ENCODE measurements at places on chromosomes 1 and 21. TPM values are rescaled to one million over a fixed set of nuclear protein-coding genes. Genes with fewer than 3 reads are reported as not detected.

Gene DAB1
- total RNA-seq = 113 TPM

Gene TRABD2B
- not detected for total RNA-seq

Gene RGS1
- not detected for total RNA-seq

Gene HJV
- 0.31 TPM for total RNA-seq

DNA sequence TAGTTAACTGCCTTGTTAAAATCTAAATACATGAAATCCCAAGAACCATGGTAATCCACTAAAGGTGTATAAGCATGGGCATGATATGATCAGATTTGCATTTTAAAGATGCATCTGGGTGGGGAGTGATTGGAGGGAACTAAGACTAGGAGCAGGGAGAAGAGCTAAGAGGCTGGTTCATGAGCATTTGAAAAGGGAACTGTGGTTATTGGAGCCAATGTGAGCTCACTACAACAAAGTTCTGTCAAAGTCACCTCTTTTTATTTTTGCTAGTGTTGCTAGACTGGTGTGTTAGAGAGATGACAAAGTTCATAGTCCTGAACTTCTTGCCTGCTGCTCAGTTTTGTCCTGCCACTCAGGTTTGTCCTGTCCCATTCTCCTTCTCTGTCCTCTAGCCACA lies 67.1 kb upstream of the LRRC8D start:
- no peaks in the 10 kb centered on the region for H3K27me3 ChIP-seq
- no peak overlapping the region for H3K27ac ChIP-seq
- no peak for DNase-seq
- no peak overlapping the region for H3K4me3 ChIP-seq

GRCh38 chr1:186231861-186232436 lies 143.1 kb downstream of the TPR start:
- DNase-seq = no peak
- no peaks in the 10 kb centered on the region for H3K36me3 ChIP-seq
- no peak overlapping the region for H3K4me3 ChIP-seq
- no peak overlapping the region for H3K27ac ChIP-seq
- H3K27me3 ChIP-seq = no peaks in the 10 kb centered on the region
- H3K4me1 ChIP-seq = no peaks in the 10 kb centered on the region

GRCh38 chr1:237838904-237839534 lies 51.7 kb downstream of the ZP4 start:
- H3K27ac ChIP-seq = no peak overlapping the region
- H3K4me3 ChIP-seq = no peak overlapping the region
- no peaks in the 10 kb centered on the region for H3K4me1 ChIP-seq
- H3K36me3 ChIP-seq = no peaks in the 10 kb centered on the region
- no peaks in the 10 kb centered on the region for H3K27me3 ChIP-seq

GRCh38 chr21:45644041-45644906 lies 749 bp downstream of the PCBP3 start:
- peaks cover 28% of the 10 kb centered on the region for H3K4me1 ChIP-seq
- no peak for DNase-seq
- H3K27ac ChIP-seq = no peak overlapping the region

DNA sequence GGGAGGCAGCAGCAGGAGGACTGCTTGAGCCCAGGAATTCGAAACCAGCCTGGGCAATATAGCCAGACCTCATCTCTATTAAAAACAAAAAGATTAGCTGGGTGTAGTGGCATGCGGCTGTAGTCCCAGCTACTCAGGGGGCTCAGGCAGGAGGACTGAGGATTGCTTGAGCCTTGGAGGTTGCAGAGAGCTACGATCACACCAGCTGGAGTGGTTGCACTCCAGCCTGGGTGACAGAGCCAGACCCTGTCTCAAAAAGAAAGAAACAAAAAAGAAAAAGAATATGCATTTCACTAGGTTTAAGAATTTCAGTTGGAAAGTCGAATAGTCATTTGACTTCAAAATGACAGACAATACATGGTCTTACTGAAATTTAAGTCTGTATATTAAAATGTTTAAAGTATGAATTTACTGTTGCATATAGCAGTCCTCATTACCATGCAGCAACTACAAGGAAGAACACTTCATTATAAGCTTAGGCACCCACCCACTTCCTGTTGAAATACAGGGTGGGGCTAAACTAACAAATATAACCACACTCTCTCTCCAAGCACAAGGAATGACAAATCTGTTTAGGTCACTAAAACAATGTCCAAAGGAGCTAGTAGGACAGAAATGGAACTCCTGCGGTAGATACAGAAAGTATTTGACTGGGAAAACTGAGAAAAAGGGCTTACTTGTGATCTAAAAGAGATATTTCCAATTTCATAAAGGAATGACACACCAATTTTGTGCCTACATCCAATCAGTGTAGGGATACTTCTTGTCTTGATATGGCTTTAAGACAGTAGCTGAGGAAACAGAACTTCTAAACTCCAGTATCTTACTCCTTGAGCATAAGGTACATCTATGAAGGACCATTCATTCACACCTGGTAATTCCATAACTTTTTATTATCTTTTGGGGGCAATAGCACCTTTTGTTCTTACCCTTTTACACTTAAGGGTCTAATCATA lies 44.1 kb downstream of the GPR3 start:
- peak overlapping the region; percentile 81 for H3K27ac ChIP-seq
- no peaks in the 10 kb centered on the region for H3K27me3 ChIP-seq
- H3K4me3 ChIP-seq = peak overlapping the region; percentile 19
